Activated CD8-positive, alpha-beta memory T cell treated with anti-CD3 and anti-CD28 coated beads for 1 hour (primary cell): ENCODE measurements at places on chromosomes 5 and 9.

DNA sequence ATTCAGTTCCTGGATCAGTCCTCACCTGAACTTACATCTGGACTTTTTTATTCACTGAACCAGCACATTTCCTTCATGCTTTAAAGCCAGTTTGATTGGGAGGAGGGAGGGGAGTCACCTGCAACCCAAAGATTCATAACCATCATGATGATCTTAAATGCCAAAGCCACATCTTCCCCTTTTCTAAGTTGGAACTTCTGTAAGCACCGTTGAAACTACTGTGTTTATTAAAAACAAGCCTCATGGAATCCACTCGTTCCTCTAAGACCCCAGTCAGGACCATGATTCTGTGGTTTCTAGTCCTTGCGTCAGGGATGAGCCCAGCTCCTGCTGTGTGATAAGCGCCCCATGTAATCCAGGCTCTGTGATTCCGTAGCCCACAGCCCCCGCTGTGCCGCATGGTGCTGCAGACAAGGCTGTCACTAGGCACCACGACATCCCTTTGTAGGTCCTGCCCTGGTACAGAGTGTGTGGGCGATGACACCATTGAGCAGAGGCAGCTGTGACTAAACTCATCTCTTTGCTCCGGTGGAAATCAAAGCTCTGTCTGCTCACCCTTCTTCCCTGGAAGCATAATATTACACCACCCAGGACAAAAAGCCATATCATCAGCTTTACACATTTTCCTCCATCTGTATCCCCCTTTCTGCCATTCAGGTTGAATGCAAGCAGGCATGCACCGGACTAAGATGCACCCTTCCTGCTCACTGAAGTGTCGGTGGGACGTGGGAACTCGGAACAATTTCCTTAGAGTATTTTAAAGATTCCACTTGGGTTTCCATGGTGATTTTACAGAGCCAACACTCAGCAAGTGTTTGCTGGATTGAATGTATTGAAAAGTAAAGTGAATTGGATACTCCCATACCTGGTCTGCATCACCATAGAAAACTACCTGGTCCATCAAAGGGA is 132.0 kb upstream of the FSTL4 start:
- no peak for DNase-seq

DNA sequence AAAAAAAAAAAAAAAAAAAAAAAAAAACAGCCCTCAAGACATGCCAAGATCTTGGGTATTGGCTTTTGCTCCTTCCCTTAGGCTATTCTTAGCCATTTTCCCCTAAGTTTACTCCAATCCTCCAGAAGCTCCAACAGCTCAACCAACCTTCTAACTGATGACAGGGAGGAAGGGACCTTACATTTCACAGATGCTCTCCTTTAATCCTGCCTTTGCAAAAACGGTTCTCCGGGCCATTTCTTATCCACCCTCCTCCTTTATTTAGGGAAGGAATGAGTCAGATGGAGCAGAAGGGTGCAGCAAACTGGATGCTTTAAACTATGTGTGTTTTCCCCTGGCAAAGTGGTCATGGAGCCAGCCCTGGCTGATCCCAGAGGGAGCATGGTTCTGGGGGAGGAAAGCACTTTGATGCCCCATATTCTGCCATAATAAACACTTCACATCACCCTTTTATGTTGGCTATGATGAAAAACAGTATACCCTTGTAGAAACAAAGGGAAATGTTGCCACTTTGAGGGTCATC is 369.4 kb upstream of the DMAC1 start:
- DNase-seq = no peak

DNA sequence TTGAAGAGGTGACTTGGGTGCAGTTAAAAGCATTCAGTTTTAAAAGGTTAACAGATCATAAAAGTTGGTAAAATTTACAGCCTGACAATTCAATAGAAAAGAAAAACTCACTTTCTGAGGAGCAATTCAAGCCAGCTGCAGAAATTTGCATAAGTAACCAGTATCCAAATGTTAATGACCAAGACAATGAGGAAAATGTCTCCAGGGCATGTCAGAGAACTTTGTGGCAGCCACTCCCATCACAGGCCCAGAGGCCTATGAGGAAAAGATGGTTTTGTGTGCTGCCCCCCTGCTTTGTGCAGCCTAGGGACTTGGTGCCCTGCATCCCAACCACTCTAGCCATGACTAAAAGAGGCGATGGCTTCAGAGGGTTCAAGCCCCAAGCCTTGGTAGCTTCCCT is 1406.5 kb upstream of the ACO1 start:
- DNase-seq = no peak

DNA sequence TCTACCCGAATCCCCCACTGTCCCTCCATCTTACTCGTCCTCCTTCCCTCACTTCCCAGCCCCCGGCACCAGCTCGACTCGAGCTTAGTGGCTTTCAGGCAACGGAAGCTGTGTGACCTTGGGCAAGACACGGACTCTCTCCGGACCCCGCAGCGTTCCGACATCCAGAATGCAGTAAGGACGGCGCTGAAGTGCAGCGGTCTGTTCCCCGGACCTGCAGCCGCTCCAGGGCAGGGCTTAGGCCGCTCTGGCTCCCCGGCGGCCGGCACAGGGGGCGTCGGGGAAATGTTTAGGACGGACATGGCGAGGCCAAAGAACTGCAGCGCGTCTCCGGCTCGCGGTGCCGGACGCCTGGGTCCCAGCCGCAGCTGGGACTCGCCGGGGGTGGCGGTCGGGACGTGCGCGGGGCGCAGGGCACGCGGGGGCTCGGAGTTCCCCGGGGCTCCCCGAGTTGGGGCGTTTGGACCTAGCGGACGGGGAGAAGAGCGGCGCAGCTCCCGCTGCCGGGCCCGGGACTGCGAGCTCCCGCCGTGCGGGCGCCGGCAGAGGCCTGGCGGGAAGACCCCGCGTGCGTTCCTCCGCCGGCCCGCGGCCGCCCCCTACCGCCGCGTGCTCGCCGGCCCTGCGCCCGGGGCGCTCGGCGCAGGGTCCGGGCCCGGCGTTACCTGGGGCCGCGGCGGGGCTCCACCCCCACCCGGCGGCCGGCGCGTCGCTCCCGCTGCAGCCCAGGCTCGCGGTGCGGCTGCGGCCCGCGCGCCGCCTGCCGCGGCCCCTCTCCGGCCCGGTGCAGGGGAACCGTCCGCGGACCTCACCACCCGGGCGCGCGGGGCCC is 5.6 kb upstream of the RNF44 start:
- DNase-seq = no peak

GRCh38 chr9:133862585-133863256 is 124.6 kb upstream of the SARDH start:
- DNase-seq = no peak

DNA sequence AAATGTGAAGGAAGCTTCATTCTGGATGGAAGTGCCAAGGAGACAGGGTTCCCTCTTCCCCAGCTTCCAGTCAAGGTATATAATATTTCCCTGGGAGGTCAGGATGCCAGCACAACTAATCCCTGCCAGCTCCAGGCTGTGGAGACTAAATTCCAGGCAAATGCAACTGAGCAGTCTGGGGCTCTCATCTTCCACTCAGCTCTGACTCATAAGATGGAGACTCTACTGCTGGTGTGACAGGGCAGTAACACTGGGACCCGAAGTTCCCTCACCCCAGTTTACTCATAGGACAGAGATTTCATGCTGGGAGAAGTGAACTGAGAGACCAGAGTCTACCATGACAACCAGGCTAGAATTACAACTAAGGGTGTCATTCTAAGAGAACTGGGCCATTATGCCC is 235.4 kb downstream of the FSTL4 start:
- no peak for DNase-seq

DNA sequence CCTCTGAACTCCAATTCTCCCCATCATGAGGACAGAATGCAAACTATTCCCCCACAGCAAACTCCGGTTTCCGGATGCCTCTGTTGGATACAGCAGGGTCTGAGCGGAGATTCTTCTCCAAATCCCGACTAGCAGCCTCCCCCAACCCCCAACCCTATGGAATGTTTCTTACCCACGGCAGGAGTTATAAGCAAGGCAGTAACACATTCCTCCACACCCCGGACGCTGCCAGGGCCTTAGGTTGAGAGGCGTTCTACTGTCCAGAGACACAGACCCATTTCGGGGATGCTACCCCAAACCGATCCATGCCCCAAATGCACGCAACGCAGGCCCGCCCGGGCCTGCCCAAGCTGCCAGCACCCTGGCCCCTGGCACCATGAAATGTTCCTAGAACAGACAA is 85.6 kb upstream of the LMX1B start:
- DNase-seq = no peak

GRCh38 chr5:24547132-24547531 is 97.6 kb downstream of the CDH10 start:
- DNase-seq = no peak

DNA sequence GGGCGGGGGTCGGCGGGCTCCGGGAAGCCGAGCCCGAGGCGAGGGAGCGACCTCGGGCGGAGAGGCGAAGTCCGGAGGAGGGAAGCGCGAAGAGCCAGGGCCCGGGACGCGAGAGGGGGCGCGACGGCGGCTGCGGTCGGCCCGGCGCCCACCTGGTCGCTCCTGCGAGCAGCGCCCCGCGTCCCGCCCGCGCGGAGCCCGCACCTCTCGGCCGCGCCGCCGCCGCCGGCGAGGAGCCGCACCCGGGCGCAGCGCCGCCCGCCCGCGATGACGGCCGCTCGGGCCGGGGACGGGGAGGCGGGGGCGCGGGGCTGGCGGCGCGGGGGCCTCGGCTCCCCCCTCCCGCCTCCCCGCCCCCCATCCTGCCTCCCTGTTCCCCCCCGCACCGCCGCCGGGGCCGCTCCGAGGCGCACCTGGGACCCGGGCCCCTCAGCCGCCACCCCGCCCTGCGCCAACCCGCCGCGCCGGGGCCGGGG is 2.6 kb downstream of the NR5A1 start:
- no peak for DNase-seq

- DNase-seq = no peak
These were observed 27.7 kb downstream of the UBAP1 start for GRCh38 chr9:34206561-34206960.

GRCh38 chr5:127440831-127441230 is 76.6 kb upstream of the PRRC1 start:
- DNase-seq = no peak
